ENCODE measurements at places on chromosomes 4 and X. TPM values are rescaled to one million over a fixed set of nuclear protein-coding genes. Genes with fewer than 3 reads are reported as not detected.

Gene CDX4
- total RNA-seq: not detected

Gene OCIAD2
- total RNA-seq: 12.5 TPM

Gene IGSF1
- total RNA-seq: 0.24 TPM

Gene CD99
- 226 TPM for total RNA-seq

Gene GRIA3
- 7.9 TPM for total RNA-seq

Gene NEUROG2
- total RNA-seq: 2.2 TPM

Gene HMX1
- total RNA-seq: not detected

- peak; percentile 11 for DNase-seq
These were observed 3.7 kb downstream of the FGD1 start for GRCh38 chrX:54492340-54492739.

- DNase-seq: no peak
These were observed 14.2 kb downstream of the SEPSECS start for GRCh38 chr4:25146076-25146475.

GRCh38 chrX:18582910-18583493 lies 88.9 kb downstream of the RS1 start:
- DNase-seq: no peak

DNA sequence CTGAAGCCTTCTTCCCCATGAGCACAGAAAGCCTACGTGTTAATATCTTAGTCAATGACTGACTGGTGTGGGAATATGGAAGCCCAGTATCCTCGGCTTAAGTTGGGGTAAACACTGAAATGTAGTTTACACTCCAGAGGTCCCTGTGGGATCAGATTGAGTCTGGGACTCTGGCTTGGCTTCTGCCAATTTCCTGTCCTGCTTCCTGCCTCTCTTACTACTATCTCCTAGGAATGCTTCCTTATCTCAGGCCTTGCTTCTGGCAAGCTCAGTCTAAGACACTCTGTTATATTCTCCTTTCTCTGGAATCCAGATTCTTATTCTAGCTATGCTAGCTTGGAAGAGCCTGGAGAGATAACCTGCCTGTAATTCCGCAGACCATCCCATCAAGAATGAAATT lies 174.0 kb upstream of the LDB2 start:
- peak; percentile 80 for DNase-seq

DNA sequence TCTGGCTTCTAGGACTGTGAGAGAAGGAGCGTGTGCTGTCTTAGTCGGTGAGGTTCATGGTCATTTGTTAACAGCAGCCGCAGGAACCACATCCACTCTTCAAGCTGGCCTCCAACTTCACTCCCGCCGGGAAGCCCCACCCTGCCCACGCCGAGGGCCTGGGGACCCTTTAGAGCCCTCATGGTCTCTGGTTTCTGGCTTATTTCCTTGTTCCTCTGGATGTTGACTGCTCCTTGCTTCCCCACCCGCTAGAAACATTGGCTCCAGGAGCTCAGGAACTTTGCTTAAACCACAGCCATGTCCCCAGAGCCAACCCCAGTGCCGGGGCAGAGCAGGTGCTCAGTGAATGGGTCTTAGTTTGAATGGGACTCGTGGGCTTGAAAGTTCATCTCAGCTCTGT lies 40.8 kb downstream of the HTRA3 start:
- no peak for DNase-seq

DNA sequence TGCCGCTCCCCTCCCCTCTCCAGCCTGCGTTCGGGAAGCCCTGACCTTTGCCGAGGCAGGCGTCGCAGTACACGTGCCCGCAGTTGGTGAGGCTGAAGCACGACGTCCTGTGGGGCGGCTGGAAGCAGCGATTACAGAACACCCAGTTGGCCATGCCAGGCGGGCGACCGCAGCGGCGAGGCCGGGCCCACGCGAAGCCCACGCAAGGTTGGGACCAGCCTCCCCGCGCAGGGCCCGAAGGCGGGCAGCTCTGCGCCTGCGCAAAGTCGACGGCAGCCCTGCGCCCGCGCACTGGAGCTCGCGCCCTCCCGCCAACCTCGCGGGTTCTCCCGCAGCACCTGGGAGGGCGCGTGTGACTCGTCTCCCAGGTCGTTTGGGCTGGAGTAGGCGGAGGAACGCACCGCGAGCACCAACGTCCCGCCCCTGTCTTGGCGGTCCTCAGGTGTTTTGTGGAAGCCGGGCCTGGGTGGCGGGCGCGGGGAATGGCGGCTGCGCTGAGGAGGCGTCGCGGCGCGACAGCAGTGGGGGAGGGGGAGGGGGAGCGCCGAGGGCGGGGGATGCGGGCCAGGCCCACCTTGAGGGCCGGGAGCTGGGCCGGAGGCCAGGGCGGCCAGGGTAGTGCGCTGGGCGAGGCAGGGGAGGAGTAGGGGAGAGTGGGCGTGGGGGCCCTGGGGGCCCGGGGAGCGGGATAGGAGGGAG lies at the start of gene RNF212:
Gene RNF212 (minus strand): TSS at position 254 of the 699 bp plus-strand sequence. CDS start 100 bp downstream, at position 154.
- DNase-seq: no peak

DNA sequence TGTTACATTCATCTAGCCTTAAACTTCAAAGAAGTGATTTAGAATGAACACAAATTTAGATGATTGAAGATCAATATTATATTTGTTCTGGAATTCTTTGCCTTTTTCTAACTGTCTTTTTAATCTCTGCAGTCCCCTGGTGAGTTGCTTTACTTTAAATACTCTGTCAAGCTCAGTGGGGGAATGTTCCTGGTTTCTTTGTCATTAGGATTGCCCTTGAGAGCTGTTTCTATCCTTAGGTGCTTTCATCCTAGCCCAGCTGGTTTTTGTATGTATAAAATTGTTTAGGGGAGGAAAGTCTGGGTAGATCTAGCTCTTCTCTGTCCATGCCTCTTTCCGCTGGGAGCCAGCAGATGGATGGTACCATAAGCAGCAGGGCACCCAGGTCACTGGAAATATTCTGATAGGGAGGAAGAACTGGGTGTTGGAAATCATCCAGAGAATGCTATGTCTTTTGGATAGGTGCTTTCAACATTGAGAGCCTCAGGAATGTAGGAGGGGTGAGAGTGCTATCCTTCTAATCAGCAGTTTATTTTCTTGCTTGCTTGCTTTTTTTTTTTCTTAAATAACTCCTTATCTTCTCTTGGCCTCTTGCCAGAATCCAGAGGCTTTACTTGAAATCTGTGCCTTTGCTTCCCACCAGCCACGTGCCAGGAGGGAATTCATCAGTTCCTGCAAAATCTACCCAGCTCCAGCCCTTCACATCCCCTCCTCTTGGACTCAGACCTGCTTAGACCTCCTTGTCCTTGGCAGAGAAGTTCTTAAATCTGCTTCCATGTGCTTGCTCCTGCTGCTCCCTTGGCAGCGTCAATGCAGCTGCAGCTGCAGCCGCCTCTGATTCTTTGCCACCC lies 215.3 kb upstream of the ANXA3 start:
- DNase-seq: peak; percentile 88
